T-helper 2 cell (primary cell): ENCODE measurements at places on chromosomes 7 and 10.

DNA sequence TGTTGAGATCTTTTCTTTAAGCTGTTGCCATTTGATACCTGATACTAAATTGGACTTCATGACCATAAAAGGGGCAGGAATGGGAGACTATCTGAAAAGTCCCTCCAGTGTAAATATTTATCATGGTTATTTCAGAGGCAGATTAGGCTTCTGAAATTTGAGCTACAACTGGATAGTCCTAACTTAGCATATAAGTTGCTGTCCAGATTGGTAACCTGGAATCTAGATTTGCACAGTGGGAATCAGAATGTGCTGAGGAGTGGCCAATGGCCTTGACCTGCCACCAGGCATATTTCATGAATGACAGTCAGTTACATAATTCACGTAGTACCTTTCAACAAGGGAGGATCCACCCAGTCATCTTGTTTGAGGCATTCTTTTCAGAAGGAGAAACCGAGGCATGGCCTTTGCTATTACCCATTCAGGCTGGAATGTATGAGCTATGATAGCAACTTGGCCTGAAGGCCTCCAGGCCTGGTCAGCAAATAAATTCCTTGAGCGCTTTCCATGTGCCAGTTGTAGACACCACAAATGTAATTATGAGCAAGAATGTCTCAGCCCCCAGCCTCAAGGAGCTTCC lies 80.0 kb downstream of the EEPD1 start:
- no peak for DNase-seq

DNA sequence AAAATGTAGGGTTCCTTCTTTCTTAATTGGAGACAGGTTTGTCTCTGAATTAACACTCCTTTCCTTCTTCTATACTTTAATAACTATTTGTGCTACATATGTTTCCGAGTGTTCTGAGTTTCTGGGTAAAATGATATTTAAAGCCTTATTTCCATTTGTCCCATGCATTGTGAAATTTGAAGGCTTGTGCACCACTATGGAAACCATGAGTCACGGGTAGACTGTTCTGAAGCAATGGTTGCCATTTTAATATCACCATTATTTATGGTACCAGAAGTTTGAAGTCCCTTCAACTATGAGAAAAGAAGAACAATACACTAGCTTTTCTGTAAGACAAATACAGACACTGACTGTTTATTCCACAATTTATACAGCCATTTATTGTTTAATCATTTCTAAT lies 44.7 kb upstream of the ZEB1 start:
- no peak for DNase-seq

DNA sequence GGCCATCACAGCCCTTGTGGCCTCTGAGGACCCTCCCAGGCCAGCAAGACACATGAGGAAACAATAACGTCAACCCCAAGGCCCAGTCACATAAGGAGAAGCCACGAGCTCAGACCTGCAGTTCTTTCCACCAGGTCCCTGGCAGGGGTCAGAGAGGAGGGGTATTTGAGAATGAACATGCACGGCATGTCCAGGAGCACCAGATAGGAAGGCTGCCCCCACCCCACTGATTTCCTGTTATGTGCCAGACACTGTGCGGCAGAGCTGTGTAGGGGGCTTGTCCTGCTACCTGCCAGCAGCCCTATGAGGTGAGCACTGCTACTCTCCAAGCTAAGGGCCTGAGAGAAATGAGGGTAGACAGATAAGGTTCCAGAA lies 40.7 kb upstream of the ZMIZ1 start:
- no peak for DNase-seq

- no peak for DNase-seq
These were observed 290.0 kb upstream of the TEX47 start for GRCh38 chr7:89085580-89085979.

GRCh38 chr7:31091924-31092434 lies 39.9 kb downstream of the ADCYAP1R1 start:
- DNase-seq = no peak

GRCh38 chr10:121531076-121531829 lies 67.0 kb downstream of the FGFR2 start:
- DNase-seq = no peak

- no peak for DNase-seq
These were observed 257.6 kb upstream of the IGFBP3 start for GRCh38 chr7:46178661-46179060.

DNA sequence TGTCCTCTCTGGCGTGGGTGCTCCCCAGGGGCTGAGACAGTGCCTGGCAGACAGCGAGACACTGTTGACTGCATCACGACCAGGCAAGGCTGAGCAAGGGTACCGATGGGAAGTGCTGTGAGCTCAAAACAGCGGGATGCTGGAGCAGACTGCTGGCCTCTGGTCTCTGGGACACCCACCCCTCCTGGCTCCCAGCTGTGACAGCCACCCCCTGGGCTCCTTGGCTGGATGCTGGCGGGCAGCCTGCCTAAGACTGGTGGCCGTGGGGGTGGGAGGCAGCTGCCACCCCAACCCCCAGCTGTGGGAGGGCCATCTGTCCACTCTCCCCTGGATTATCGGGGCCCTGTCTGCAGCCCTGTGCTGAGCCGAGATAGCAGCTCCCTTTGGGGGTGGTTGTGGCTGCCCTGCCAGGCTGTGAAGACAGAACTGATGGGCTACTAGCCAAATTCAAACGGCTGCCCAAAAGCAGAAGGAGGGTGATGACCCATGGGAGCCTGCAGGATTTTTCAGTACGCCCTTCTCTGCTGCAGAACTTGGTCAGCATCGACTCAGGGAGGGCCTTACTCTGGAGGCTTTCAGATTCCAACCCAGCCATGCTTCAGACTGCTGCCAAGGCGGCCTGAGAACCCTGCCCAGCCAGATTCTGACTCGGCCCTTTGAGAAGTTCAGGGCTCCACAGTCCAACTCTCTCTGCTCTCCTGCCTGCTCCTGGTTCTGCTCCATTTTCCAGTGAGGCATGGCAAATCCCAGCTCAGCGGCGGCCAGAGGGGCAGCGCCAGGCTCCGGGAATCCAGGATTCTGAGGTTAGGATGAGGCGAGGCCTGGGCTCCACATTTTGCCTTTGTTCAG lies 125.3 kb downstream of the NEURL1 start:
- DNase-seq = no peak

GRCh38 chr7:87875151-87876039 lies 765 bp downstream of the SLC25A40 start:
- DNase-seq = peak; percentile 12

GRCh38 chr10:31789555-31789954 lies 139.1 kb downstream of the ARHGAP12 start:
- peak; percentile 72 for DNase-seq

- DNase-seq = no peak
These were observed 81.4 kb downstream of the WDR37 start for GRCh38 chr10:1137499-1138163.

DNA sequence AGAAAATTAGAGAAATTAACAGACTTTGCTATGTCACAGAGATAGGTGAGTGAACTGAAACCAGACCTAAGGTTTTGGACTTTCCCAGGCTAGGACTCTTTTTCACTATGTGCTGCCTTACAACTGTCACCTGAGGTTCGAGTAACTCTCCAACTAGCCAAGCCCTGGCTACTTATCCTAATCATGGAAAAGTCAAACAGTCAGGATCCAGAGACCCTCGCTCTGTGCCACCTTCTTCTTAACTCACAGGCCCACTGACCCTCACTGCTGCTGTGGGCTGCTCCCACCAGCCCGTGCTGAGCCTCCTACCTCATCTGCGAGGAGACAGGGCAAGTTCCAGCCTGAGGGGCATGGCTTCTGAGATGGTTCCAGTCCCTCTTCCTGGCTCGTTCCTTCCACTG lies 211.4 kb upstream of the KLF14 start:
- DNase-seq = no peak

DNA sequence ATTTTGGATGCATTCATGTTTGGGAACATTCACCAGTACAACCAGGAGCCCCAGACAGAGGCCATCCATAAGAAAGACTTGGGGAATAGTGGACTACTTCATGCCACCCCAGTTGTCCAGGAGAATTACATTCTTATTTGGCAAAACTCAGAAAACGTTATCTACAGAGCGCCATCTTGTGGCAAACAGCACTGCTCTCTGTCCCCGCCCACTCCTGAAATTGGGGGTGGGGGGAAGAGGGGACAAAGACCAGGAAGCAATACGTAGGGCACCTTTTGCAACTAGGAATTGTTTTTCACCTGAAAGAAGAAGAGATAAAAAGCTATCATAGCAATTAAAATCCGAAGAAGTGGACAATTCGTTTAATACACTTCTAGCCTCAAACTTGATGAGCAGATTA lies 134.6 kb upstream of the MGMT start:
- DNase-seq = no peak

- no peak for DNase-seq
These were observed 14.5 kb downstream of the LOXL4 start for GRCh38 chr10:98253499-98253898.

DNA sequence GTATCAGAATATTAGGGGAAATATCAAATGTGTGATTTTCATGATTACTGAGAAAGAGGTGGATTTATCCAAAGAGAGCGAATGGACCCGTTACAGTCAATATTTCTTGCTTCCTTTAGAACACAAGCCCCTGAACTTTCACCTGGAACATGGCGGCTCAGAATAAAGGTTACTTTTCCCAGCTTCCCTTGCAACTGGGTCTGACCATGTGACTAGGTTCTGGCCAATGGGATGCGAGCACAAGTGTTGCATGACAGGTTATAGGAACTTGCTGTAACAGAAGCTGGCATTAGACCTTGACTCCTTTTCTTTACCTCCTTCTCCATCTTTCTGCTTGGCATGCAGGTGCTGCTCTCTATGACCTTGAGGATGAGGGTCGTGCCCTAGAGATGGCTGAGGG lies 556.1 kb downstream of the TYW1 start:
- no peak for DNase-seq

- no peak for DNase-seq
These were observed 393.1 kb upstream of the STEAP1 start for GRCh38 chr7:89761173-89761572.

GRCh38 chr10:81065474-81065873 lies 527.8 kb downstream of the SH2D4B start:
- no peak for DNase-seq

DNA sequence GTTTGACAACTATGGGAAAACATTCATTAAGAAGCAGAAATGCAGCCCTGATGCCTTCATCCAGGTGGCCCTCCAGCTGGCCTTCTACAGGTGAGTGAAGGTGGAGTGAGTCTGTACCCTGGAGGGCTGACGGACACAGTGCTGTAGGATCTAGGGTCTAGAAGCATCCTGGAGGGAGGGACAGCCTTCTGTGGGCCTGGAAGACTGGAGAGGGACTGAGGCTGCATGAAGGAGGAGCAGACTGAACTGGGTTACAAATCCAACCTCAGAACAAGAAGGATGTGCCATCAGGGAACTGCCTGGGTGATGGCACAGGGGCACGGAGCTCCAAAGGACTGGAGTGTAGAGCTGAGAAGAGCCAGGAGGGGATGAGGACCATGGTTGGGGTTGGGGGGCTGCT lies 27.5 kb upstream of the C10orf53 start:
- no peak for DNase-seq

- DNase-seq = no peak
These were observed 43.2 kb upstream of the LRGUK start for GRCh38 chr7:134083766-134084487.

DNA sequence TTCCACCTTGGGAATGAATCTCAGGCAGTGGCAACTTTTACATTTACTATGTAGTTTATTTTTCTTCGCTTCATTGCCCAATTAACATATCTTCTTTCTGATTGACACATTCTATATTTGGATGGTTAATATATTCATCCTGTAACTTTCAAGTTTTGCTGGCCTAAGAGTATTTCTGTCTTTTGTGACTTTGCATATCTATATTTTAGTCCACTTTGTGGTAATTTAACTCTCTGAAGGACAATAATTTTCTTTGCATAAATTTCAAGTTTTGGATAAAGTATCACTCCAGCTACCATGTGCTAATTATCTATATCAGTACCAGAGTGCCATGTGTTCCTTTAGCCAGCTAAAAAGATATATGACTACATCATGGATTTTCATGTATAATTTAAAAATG lies 151.5 kb upstream of the KAT6B start:
- DNase-seq = no peak

GRCh38 chr10:100647928-100648327 lies 97.5 kb upstream of the PAX2 start:
- DNase-seq = no peak

GRCh38 chr7:16080131-16080530 lies 341.2 kb downstream of the CRPPA start:
- no peak for DNase-seq

- no peak for DNase-seq
These were observed 1.9 kb upstream of the NDST2 start for GRCh38 chr10:73813333-73813732.

GRCh38 chr10:94264085-94264484 lies 98.7 kb downstream of the NOC3L start:
- DNase-seq = no peak

GRCh38 chr10:126397156-126397555 lies 8.9 kb upstream of the ADAM12 start:
- no peak for DNase-seq

DNA sequence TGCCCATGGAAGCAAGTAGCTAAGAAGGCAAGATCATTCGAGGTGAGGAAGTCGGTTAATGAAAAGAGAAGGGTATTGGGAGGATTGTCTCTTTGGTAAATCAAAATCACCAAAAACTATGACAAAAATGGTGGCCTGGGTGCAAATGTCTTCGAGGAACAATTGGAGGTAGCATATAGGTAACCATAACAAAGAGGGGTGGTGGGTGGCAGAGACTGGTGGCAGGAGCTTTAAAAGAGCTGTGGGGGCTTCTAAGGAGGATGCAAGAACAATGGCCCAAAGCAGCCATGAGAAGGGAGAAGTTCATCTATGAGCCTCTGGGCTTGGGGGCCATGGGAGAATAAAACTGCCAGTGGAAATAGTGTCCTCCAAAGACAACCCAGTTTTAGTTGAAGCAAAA lies 172.2 kb upstream of the PDE1C start:
- DNase-seq = no peak

DNA sequence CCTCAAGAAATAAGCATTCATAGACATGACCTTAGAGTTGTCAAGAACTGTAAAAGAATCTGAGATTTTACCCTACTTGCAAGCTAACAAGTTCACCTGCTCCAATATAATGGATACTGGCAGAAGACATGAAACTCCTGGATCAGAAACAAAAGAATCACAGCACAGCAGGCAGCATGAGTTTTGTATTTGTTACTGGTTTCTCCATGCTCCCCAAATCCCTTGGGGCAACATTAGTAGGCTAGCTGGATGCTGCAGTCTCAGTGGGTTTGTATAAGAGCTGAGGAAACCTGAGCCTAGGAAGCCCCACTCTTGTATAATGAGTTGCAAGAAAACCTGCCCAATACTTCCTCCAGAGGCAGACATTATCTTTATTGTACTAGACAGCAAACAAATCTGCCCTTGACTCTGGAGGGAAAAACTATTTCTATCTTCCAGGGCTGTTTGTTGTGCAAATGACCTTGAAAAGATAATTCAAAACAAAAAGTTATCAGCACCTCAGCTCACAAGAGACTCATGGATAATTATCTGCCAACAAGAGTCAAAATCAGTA lies 64.8 kb downstream of the ABLIM1 start:
- DNase-seq = no peak

DNA sequence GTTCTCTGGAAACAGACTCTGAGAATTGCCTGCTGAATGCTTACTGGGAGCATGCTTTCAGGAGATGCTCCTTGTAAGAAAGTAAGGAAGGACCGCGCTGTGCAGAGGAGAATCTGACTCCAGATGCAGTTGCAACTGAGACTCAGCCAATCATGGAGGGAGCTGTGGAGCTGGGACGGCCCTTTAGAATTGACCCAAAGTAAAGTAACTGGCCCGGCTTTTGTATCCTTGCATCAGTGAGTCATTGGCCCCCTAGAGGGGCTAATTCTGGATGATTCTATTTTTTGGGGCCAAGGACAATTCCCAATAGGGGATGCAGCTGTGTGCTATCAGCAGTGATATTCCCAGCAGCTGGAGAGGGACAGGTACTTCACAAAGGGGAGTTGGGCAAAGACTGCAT lies 170.4 kb downstream of the PTEN start:
- DNase-seq = no peak
